Activated naive CD4-positive, alpha-beta T cell treated with anti-CD3 and anti-CD28 coated beads for 36 hours (primary cell): ENCODE measurements at places on chromosomes 4 and X. TPM values are rescaled to one million over a fixed set of nuclear protein-coding genes. Genes with fewer than 3 reads are reported as not detected.
A peak's percentile ranks its signal among the peaks of the same experiment; 100 is the strongest.

GRCh38 chr4:31518796-31519250, 798.7 kb downstream of the PCDH7 start:
- no peak for DNase-seq
- H3K4me1 ChIP-seq: no peaks in the 10 kb centered on the region
- no peaks in the 10 kb centered on the region for H3K27me3 ChIP-seq
- no peak overlapping the region for H3K27ac ChIP-seq

DNA sequence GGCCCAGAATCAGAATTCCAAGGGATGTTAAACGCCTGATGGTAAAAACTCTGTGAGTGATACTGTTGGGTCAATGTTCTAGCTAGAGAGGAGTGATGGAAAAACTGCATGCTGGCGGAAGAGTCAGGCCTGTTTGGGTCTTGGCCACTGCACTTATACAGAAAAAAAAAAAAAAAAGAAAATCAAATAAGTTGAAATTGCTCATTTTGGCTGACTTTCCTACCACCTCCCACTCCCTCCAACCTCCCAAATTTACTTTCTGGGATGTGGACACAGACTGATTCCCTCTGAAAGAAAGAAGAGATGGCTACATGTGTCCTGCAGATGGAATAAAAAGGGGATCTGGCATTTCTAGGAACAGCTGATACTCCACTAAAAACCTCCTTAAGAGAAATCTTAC, 234.1 kb upstream of the GIMD1 start:
- no peak overlapping the region for H3K4me3 ChIP-seq
- no peak overlapping the region for H3K27ac ChIP-seq
- H3K36me3 ChIP-seq: no peaks in the 10 kb centered on the region
- no peaks in the 10 kb centered on the region for H3K27me3 ChIP-seq
- H3K4me1 ChIP-seq: no peaks in the 10 kb centered on the region
- DNase-seq: no peak

GRCh38 chrX:9682861-9683260, 82.8 kb downstream of the GPR143 start:
- H3K4me3 ChIP-seq: no peak overlapping the region
- H3K27me3 ChIP-seq: no peaks in the 10 kb centered on the region
- peaks cover 13% of the 10 kb centered on the region for H3K36me3 ChIP-seq
- no peak overlapping the region for H3K27ac ChIP-seq

GRCh38 chr4:56689201-56689969, 8.3 kb upstream of the HOPX start:
- no peak overlapping the region for H3K4me3 ChIP-seq
- no peaks in the 10 kb centered on the region for H3K4me1 ChIP-seq
- H3K27ac ChIP-seq: no peak overlapping the region
- peaks cover 26% of the 10 kb centered on the region for H3K27me3 ChIP-seq
- H3K36me3 ChIP-seq: no peaks in the 10 kb centered on the region

- peaks cover 9% of the 10 kb centered on the region for H3K27me3 ChIP-seq
- no peak for DNase-seq
- no peak overlapping the region for H3K27ac ChIP-seq
- no peaks in the 10 kb centered on the region for H3K4me1 ChIP-seq
These were observed 147.0 kb upstream of the NOCT start for GRCh38 chr4:138868562-138868961.

- no peaks in the 10 kb centered on the region for H3K27me3 ChIP-seq
- no peak overlapping the region for H3K27ac ChIP-seq
- H3K4me3 ChIP-seq: no peak overlapping the region
- peaks cover 37% of the 10 kb centered on the region for H3K4me1 ChIP-seq
- DNase-seq: no peak
These were observed 348.2 kb downstream of the FBXW7 start for GRCh38 chr4:152187693-152188092.

DNA sequence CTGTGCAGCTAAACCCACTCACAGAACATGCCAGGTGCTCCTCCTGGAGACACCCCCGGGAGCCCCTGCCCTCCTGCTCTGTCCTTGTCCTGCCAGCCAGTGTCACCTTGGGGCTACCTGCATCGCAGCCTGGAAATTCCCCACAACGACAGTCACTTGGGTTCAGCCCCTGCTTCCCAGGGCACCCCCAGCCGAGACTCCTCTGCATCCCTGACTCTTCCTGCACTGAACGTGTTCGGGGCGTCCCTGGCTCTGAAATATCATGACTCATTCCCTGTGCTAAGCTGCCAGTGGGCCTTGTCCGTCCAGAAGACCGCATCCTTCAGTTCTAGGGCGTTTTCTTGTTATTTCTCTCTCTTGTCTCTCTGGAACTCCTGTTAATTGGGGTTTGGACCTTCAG, 5.8 kb downstream of the CFAP99 start:
- H3K4me1 ChIP-seq: peaks cover 6% of the 10 kb centered on the region
- no peaks in the 10 kb centered on the region for H3K36me3 ChIP-seq
- no peak overlapping the region for H3K4me3 ChIP-seq
- no peak overlapping the region for H3K27ac ChIP-seq
- no peak for DNase-seq
- H3K27me3 ChIP-seq: peaks cover 18% of the 10 kb centered on the region

DNA sequence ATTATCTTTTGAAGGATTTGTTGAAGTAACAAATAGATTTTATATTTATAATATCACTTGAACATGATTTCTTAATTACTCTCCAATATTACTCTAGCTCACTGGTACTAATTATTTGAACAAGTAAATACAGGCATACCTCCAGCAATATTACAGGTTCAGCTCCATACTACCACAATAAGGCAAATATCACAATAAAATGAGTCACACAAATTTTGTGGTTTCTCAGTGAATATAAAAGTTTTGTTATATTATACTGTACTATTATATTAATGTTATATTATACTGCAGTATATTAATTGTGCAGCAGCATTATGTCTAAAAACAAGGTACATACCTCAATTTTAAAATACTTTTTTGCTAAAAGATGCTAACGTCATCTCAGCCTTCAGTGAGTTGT, 22.4 kb upstream of the IQCM start:
- no peaks in the 10 kb centered on the region for H3K27me3 ChIP-seq
- H3K27ac ChIP-seq: no peak overlapping the region
- no peaks in the 10 kb centered on the region for H3K4me1 ChIP-seq
- no peak overlapping the region for H3K4me3 ChIP-seq
- no peak for DNase-seq
- no peaks in the 10 kb centered on the region for H3K36me3 ChIP-seq

DNA sequence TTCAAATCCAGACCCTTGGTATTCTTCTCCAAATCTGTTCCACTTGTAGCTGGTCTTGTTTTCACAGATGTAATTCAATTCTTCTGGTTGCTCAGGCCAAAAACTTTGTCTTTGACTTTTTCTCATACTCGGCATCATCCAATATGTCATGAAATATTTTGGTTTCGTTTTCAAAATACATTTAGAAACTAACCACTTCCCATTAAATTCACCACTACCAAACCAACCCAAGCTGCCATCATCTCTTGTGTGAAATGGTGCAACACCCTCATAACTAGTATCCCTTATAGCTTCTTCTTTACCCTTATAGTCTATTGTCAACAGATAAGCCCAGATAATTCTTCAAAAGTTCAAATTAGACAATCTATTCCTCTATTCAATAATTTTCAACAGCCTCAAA, 192.1 kb downstream of the PRR32 start:
- no peaks in the 10 kb centered on the region for H3K4me1 ChIP-seq
- H3K27ac ChIP-seq: no peak overlapping the region
- no peak for DNase-seq
- H3K36me3 ChIP-seq: no peaks in the 10 kb centered on the region

GRCh38 chr4:23697001-23697528, 192.8 kb downstream of the PPARGC1A start:
- no peak overlapping the region for H3K27ac ChIP-seq
- no peaks in the 10 kb centered on the region for H3K27me3 ChIP-seq
- H3K4me3 ChIP-seq: no peak overlapping the region
- H3K4me1 ChIP-seq: no peaks in the 10 kb centered on the region
- no peaks in the 10 kb centered on the region for H3K36me3 ChIP-seq
- no peak for DNase-seq

- no peak overlapping the region for H3K27ac ChIP-seq
- H3K4me3 ChIP-seq: no peak overlapping the region
- DNase-seq: no peak
- no peaks in the 10 kb centered on the region for H3K27me3 ChIP-seq
- peaks cover 1% of the 10 kb centered on the region for H3K36me3 ChIP-seq
- peaks cover 4% of the 10 kb centered on the region for H3K4me1 ChIP-seq
These were observed 15.4 kb upstream of the HSFX2 start for GRCh38 chrX:149610511-149610910.

DNA sequence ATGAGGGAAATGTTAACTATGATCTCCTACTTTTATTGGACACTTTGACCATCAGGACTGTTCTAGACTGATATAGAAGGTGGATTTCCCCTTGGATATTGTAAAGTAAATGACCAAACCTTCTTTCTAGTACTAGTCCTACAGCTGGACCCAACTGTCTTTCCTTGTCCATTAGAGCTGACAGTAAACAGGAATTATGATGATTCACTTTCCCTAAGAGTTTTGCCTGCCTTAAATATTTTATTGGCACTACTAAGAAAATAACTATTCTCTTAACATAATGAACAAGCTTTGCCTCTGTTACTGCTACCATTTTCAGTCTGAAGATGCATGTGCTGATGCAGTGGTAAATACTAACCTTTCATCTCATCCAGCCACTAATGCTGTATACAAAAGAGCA, 915.4 kb downstream of the CENPC start:
- no peaks in the 10 kb centered on the region for H3K4me1 ChIP-seq
- H3K36me3 ChIP-seq: no peaks in the 10 kb centered on the region
- no peak overlapping the region for H3K4me3 ChIP-seq
- H3K27me3 ChIP-seq: no peaks in the 10 kb centered on the region
- no peak overlapping the region for H3K27ac ChIP-seq
- DNase-seq: no peak

DNA sequence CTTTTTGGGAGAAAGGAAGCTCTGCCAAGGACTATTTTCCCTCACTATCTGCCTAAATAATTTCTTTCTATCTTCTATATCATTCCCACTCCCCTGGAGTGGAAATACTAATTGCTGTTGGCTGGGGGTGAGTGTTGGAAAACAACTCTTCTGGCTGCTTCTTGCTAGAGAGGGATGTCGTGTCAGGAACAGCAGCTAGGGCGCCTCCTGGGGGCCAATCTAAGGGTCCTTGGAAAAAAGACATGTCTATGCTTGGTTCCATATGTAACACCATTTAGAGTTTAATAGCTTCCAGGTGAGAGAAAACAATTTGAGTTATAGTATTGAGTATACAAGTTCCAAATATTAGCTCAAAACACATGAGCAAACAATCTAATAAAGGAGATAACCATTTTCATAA, 111.3 kb downstream of the MAGEE1 start:
- DNase-seq: no peak
- H3K27ac ChIP-seq: no peak overlapping the region
- H3K4me1 ChIP-seq: no peaks in the 10 kb centered on the region
- H3K4me3 ChIP-seq: no peak overlapping the region
- no peaks in the 10 kb centered on the region for H3K36me3 ChIP-seq

DNA sequence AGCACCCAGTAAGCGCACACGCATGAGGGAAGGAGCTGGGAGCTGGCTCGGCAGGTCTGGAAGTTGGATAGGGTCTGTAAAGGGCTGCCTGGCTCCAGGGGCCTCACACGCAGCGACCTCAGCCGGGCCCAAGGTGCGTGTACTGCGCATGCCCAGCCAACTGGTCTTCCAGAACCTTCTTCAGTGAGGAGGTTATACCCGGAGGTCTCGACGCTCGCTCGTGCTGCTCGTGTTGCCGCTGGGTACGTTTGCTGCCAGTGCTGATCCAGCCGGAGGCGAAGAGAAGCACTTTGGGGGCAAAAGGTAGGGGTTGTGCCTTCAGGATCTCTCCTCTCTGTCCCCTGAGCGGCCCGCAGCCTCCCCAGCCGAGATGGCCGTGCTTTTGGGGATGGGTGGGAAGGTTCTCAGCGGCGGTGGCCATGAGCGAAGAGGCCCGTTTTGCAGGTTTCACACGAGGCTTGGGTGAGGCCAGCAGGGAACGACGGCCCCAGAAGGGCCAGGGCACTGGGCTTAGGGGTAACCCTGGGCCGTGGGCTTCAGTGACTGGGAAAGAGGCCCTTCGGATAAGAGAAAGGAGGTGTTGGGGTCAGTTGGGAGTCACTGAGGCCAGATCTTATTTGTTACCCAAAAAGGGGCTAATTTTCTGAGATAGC, 3.8 kb upstream of the CXCL9 start:
- H3K36me3 ChIP-seq: no peaks in the 10 kb centered on the region
- no peak for DNase-seq
- no peak overlapping the region for H3K4me3 ChIP-seq
- peaks cover 6% of the 10 kb centered on the region for H3K4me1 ChIP-seq
- H3K27ac ChIP-seq: no peak overlapping the region

- H3K4me3 ChIP-seq: no peak overlapping the region
- no peaks in the 10 kb centered on the region for H3K4me1 ChIP-seq
- H3K27ac ChIP-seq: no peak overlapping the region
- no peak for DNase-seq
- H3K36me3 ChIP-seq: no peaks in the 10 kb centered on the region
- no peaks in the 10 kb centered on the region for H3K27me3 ChIP-seq
These were observed 37.9 kb upstream of the HMX1 start for GRCh38 chr4:8909548-8909947.

GRCh38 chr4:151668689-151669402, 92.0 kb downstream of the GATB start:
- no peak for DNase-seq
- no peak overlapping the region for H3K4me3 ChIP-seq
- H3K36me3 ChIP-seq: no peaks in the 10 kb centered on the region
- no peaks in the 10 kb centered on the region for H3K27me3 ChIP-seq
- H3K27ac ChIP-seq: no peak overlapping the region

- DNase-seq: no peak
- no peaks in the 10 kb centered on the region for H3K36me3 ChIP-seq
- no peak overlapping the region for H3K4me3 ChIP-seq
These were observed 2403.2 kb downstream of the ARAP2 start for GRCh38 chr4:33841120-33841519.

DNA sequence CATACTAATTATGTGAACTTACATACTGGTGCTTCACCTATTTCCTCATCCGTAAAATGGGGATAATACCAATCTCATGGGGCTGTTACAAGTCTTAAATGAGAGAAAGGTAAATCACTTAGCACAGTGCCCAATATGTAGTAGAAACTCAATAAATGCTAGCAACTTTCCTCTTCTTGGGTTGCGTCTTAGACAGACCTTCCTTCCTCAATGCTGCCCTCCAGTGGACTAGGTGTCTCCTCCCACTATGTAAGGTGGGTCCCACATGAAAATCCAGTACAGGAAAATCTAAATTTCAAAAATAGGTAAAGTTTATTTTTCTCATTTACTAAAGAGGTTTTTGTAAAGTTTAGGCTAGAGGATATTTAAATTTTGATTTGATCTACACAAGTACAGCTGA, 20.6 kb downstream of the ZDHHC9 start:
- H3K36me3 ChIP-seq: peaks cover 1% of the 10 kb centered on the region
- H3K27me3 ChIP-seq: no peaks in the 10 kb centered on the region
- H3K4me1 ChIP-seq: peaks cover 13% of the 10 kb centered on the region
- peak; percentile 73 for DNase-seq
- H3K27ac ChIP-seq: no peak overlapping the region

The CYBB gene
- total RNA-seq: not detected

The SLC10A4 gene
- total RNA-seq: not detected

The HPGDS gene
- not detected for total RNA-seq

The RAB33A gene
- total RNA-seq: 11.3 TPM

The KLB gene
- total RNA-seq: not detected

The AKAP14 gene
- total RNA-seq: not detected

The GALNT7 gene
- total RNA-seq: 11.1 TPM

The AFM gene
- total RNA-seq: not detected

The PFKFB1 gene
- 0.81 TPM for total RNA-seq

The AMOT gene
- total RNA-seq: 1.5 TPM
